ENCODE measurements at places on chromosomes 4 and X. TPM values are rescaled to one million over a fixed set of nuclear protein-coding genes. Genes with fewer than 3 reads are reported as not detected.

EDNRA gene
- 9.7 TPM for total RNA-seq

TRPC5OS gene
- 0.20 TPM for total RNA-seq

GLRA2 gene
- total RNA-seq = not detected

NAT8L gene
- 0.40 TPM for total RNA-seq

NKX3-2 gene
- total RNA-seq = 0.06 TPM

PABPC1L2B gene
- not detected for total RNA-seq

RRH gene
- 0.23 TPM for total RNA-seq

HS3ST1 gene
- 41.1 TPM for total RNA-seq

DACH2 gene
- total RNA-seq = not detected

ZCCHC12 gene
- total RNA-seq = 0.20 TPM

F8A2 gene
- total RNA-seq = not detected

SLC6A8 gene
- 165 TPM for total RNA-seq

FAM47A gene
- total RNA-seq = not detected

TMPRSS11D gene
- total RNA-seq = not detected

DKK2 gene
- 1.2 TPM for total RNA-seq

GPC4 gene
- 38.9 TPM for total RNA-seq

GPR173 gene
- total RNA-seq = 1.4 TPM

WAS gene
- total RNA-seq = 11.5 TPM

TMEM131L gene
- 11.7 TPM for total RNA-seq

NHSL2 gene
- total RNA-seq = 13.6 TPM

KIAA1210 gene
- not detected for total RNA-seq

TDO2 gene
- 2.4 TPM for total RNA-seq

ITM2A gene
- 28.1 TPM for total RNA-seq

TEC gene
- total RNA-seq = 3.8 TPM

RASSF6 gene
- total RNA-seq = 20.1 TPM

DMP1 gene
- total RNA-seq = not detected

FAM47C gene
- total RNA-seq = not detected

HHIP gene
- 9.5 TPM for total RNA-seq

ABCG2 gene
- total RNA-seq = 3.5 TPM

TREX2 gene
- total RNA-seq = 0.63 TPM

PAGE4 gene
- total RNA-seq = not detected

Measured in mucosa of gallbladder (tissue), 1 donor.